ENCODE measurements at places on chromosomes 7 and 10.

GRCh38 chr7:151379193-151379520, 30.7 kb downstream of the WDR86 start:
- DNase-seq = no peak

- no peak for DNase-seq
Observed at GRCh38 chr7:52009181-52009580, 692.6 kb upstream of the COBL start.

- DNase-seq = no peak
Observed at GRCh38 chr10:119025336-119025735, 4.2 kb upstream of the NANOS1 start.

- DNase-seq = no peak
Observed at GRCh38 chr10:67662415-67662814, 33.6 kb downstream of the CTNNA3 start.

DNA sequence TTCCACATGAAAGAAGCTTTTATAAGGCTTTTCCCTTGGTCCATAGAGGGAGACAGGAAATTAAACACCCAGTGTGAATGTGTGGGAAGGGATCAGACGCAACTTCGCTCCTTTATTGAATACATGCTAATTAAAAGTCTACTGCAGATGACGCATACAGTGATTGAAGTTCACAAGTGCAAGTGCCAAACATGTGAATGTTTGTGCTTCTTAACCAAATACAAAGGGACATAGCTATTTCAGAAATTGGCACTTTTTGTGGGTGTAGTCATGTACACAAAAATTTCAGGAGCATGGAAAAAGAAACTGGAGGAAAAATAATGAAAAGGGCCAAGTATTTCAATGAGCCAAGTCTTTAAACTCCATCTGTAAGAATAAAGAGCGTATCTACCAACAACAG, 283.7 kb downstream of the SKAP2 start:
- no peak for DNase-seq

Measured in stimulated activated CD4-positive, alpha-beta T cell treated with anti-CD3 and anti-CD28 coated beads, Interleukin-1b, Interleukin-23, amount 100 ng/mL, for 24 hours (primary cell).